Urinary bladder (tissue), 4 donors: ENCODE measurements at places on chromosomes 3 and 15. TPM values are rescaled to one million over a fixed set of nuclear protein-coding genes. Genes with fewer than 3 reads are reported as not detected.

The GOLGA6A gene
- 0.06 TPM for polyA plus RNA-seq

The ARRDC4 gene
- 30.5 TPM for polyA plus RNA-seq

The IQCF5 gene
- polyA plus RNA-seq = not detected

The CTSH gene
- polyA plus RNA-seq = 291 TPM

The SYNPR gene
- polyA plus RNA-seq = not detected

The ESYT3 gene
- polyA plus RNA-seq = 2.4 TPM

The ALG1L2 gene
- not detected for polyA plus RNA-seq

The ABHD10 gene
- 23.3 TPM for polyA plus RNA-seq

The RLBP1 gene
- not detected for polyA plus RNA-seq

The NR1I2 gene
- 0.11 TPM for polyA plus RNA-seq

The LRTM1 gene
- not detected for polyA plus RNA-seq

The SLC4A7 gene
- 13.7 TPM for polyA plus RNA-seq

The ANKRD63 gene
- polyA plus RNA-seq = not detected

The CYP19A1 gene
- 0.99 TPM for polyA plus RNA-seq

The DPPA2 gene
- not detected for polyA plus RNA-seq

The CAPN3 gene
- 6.3 TPM for polyA plus RNA-seq
